Hepatic stellate cell (primary cell): ENCODE measurements at places on chromosomes 6 and 20.

DNA sequence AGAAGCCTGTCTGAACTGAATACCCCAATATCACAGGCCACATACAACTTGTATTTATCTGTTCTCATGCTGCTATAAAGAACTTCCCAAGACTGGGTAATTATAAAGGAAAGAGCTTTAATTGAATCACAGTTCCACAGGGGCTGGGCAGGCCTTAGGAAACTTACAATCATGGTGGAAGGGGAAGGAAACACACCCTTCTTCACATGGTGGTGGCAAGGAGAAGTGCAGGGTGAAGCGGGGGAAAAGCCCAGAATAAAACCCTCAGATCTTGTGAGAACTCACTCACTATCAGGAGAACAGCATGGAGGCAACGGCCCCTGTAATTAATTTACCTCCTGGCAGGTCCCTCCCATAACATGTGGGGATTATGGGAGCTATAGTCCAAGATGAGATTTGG is 50.3 kb upstream of the FNDC1 start:
- no peak for DNase-seq

- DNase-seq, result no peak
Observed at GRCh38 chr6:99589907-99590493, 16.6 kb upstream of the PRDM13 start.

- DNase-seq, result no peak
Observed at GRCh38 chr6:116385921-116386320, 15.2 kb downstream of the DSE start.

GRCh38 chr6:139647841-139648240 is 273.4 kb upstream of the CITED2 start:
- DNase-seq, result no peak

DNA sequence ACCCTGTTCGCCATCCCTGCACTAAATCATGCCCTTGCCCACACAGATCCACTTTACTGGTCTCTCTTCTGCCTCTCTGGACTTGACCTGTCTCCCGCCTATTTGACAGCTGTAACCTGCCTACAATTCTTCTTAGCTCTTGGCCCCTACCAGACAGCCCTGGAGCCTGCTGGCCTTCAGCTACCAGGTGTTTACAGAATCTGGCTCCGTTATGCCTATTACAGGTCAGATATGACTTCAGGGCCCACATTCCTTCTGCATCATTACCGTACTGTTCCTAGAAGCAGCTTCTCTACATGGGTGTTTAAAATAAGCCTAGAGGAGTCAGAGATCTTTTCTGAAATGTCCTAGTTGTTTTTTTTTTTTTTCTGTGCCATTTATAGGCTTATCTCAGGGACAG is 45.4 kb upstream of the CCN6 start:
- no peak for DNase-seq

DNA sequence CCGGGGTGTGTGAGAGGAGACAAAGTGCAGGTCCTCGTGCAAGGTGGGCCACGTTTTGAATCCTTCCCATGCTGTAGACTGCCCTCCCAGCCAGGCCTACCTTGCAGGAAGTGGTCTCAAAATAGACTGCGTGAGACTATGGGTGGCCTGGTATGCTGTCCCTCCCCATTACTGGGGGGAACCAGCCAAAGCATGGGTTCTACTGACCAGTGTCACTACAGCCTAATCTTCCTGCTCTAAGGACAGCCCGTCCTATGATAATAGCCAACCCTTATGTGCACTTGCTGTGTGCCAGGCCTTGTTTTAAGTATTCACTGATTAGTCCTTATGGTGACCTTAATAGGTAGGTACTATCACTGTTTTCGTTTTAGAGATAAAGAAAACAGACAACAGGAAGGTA is 38.0 kb downstream of the FOXP4 start:
- DNase-seq, result no peak

DNA sequence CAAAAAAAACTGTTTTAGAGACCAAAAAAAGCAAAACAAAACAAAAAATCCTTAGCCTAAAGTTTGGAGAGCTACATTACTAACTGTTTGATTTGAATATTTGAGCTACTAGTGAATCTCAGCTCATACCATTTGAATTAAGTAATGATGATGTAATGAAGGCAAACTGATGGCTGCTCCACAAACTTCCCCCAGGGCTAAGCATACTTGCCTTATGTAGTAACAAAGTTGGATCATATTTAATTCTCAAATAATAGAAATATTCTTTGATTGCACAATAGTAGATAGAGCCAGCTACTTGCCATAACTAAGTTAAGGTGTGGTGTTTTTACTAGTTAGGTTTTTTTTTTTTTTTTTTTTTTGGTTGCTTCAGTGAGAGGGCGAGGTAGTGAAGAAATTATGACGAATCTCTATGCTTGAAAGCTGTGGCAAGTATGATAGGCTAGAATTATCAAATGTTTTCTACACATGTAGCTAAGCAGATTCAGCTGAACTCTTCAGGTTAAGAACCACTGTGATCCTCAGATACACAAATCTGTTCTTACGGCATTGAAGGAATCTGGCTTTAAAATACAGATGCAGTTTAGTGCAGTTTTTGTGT is 2.9 kb downstream of the RAB32 start:
- DNase-seq, result peak; percentile 61

- peak; percentile 55 for DNase-seq
Observed at GRCh38 chr20:19784511-19785172, 26.6 kb downstream of the RIN2 start.

GRCh38 chr6:21612067-21612745 is 18.7 kb downstream of the SOX4 start:
- no peak for DNase-seq

DNA sequence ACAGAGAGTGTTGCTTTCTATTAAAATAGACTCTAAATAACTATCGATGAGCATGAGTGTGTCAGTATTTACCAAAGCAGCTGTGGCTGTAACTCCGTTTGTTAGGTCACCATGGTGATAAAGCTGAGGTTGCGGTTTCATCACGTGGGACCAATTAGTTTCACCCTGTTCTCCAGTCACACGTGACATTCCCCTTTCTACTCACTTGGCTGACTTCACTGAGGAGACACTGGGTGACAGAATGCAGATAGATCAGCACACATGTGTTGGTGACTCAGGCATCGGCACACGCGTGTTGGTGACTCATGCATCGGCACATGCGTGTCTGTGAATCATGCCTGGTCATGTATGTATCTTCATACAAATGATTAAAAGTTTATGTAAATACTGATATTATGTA is 285.4 kb downstream of the THBS2 start:
- peak; percentile 59 for DNase-seq
